Skin of body (tissue), 3 donors: ENCODE measurements at places on chromosomes 6 and 20. TPM values are rescaled to one million over a fixed set of nuclear protein-coding genes. Genes with fewer than 3 reads are reported as not detected.

The PRDM13 gene
- not detected for total RNA-seq

The DEFB124 gene
- total RNA-seq, result not detected

The TMEM74B gene
- total RNA-seq, result 2.5 TPM

The ESF1 gene
- total RNA-seq, result 17.9 TPM
